ENCODE measurements at places on chromosomes 1 and 21. TPM values are rescaled to one million over a fixed set of nuclear protein-coding genes. Genes with fewer than 3 reads are reported as not detected.

Gene PIK3CD
- 220 TPM for total RNA-seq

Gene ACKR1
- not detected for total RNA-seq

DNA sequence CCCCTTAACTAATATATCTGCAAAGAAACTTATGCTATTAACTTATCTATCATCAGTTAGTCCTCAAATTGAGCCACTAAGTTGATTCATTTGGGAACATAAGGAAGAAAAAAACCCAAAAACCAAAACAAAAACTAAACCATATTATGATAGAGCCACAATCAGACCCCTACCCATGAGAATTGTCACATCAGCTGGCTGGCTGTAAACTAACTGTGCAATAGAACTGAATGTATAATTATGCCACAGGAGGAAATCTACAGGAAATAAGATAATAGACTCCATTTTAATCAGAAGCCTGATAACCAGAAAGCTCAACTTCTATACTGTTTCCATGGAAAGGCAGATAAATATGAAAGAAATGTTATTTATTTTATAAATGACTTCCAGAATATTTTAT lies 110.0 kb downstream of the RGL1 start:
- no peak for DNase-seq

DNA sequence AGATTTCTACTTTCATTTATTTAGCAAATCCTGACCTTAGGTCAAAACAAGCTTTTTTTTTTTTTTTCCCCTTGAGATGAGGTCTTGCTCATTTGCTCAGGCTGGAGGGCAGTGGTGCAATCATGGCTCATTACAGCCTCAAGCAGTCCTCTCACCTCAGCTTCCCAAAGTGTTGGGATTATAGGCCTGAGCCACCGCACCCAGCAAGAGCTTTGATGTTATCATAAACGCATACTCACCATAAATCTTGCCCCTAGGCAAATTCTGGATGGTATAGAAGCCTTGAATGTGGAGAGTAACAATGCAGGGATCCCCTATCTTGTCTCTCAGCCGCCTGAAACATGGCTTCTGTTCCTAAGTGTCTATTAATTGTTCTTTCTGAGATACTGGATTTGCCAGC lies 24.8 kb upstream of the CLDN8 start:
- no peak for DNase-seq

GRCh38 chr1:24427545-24427862 lies 11.9 kb downstream of the NIPAL3 start:
- no peak for DNase-seq

Gene HSD3B2
- total RNA-seq, result not detected

DNA sequence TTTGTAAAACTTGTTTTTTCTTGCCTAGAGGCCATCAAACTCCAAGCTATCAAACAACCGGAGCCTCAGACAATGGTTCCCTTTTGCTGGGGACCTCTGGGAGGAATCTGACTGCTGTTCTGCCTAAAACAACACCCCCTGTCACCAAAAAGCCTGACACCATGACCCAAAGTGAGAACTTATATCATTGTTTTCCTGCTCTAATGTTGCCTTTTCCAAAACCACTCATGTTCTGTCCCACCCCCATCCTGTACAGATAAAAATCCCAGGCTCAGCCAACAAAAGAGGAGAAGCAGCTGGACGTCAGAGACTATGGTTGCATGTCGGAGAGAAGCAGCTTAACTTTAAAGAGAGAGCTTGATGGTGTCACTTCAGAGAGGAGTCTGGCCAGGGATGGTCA lies 327.2 kb upstream of the CXADR start:
- no peak for DNase-seq

DNA sequence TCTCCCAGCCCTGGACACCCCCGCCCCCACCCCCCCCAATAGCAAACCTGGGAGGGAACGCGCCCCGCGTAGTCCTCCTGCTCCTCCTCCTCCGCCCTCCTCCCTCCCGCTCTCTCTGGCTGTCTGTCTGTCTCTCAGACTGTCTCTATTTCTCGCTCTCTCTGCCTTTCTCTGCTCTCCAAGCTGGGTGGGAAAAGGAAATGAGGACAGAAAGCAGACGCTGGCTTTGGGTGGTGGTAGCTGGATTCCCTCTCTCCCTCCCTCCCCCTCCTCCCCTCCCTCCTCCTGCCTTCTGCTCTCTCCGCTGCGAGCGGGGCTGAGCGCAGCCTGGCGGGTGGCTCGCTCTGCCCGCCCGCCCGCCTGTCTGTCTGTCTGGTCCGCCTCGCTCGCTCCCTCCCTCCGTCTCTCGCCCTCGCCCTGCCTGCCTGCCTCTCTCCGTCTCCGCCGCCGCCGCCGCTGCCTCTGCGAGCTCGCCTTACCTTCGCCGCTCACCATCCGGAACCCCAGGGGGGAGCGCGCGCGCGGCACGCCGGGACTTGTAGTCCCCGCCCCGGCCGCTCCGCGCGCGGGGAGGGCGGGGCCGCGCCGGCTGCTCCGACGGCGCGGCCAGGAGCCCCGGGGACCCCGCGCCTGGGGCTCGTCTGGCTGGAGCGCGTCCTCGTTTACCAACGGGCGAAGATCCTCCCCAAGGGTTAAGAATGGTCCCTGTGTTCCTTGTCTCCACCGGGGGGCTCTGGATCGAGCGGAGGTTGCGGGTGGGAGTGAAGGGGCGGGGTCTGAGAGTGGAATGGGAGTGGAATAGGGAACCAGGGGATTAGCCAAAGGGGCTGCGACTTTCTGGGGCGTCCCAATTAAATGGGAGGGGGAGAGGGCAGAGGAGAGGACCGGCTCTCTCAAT lies at the start of gene AHDC1:
Gene AHDC1 (minus strand): TSS at position 464 of the 898 bp plus-strand sequence. CDS start 52,029 bp downstream, outside the sequence.
- DNase-seq, result peak; percentile 90

Gene ZBTB8B
- not detected for total RNA-seq

Gene MAP3K6
- 11.7 TPM for total RNA-seq

Gene EEIG2
- total RNA-seq, result 10.7 TPM

DNA sequence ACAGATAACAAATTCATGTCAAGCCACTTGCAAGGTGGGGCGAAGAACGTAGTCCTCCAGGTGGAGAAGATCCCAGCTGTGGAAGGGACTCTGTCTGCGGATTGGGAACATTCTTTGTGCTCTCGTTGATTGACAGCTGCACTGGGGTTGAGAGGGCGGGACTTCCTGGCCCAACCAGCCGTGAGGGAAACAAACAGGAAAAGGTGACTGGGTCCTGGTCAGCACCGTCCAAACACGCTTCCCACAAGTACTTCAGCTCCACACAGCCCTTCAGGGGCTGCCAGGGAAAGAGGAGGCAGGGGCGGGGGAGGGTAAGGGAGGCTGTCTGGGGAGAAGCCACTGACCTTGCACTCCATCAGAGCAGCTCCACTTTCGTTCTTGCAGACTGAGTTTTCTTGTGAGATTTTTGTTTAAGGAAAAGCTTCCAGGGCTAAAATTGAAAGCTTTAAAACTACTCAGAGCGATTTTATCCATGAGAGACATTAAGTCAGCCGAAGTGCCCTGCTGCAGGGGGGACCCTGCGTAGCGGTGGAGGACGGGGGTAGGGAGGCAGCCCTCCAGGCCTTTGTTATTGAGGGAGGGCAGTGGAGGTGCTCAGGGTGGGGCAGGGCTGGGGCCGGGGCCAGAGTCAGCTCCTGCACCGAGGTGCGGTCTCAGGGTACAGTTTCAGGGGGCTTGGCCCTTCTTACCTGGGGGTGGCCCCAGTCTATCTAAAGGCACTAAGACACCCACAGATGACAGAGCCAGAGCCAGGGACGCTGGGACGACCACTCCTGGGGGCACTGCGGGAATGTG lies 21.6 kb upstream of the STUM start:
- DNase-seq, result no peak

DNA sequence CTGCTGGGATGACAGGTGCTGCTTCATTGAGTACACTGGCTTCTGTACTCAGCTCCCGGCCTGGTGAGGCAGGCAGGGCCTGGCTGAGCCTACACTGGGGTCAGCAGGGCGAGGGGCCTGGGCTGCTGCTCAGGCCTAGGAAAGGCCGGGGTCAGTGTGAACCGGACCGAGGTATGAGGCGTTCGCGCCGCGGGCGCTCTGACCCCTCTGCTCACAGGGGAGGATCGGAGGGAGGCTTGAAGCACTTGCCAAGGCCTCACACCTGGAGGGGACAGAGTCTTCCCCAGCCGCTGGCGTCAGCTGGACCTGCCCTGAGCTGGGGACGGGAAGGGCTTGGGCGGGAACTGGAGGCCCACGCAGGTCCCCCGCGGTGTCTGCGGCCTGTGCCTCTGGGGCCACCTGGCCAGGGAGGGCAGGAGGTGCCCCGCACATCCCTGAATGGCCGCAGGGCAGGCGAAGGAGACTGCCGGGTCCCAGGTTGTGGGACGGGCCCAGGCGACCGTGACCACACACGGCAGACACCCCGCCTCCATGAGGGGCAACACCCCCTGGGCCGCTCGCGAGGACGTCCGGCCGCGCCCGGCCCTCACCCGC lies 466 bp downstream of the PEX10 start:
- DNase-seq, result no peak

DNA sequence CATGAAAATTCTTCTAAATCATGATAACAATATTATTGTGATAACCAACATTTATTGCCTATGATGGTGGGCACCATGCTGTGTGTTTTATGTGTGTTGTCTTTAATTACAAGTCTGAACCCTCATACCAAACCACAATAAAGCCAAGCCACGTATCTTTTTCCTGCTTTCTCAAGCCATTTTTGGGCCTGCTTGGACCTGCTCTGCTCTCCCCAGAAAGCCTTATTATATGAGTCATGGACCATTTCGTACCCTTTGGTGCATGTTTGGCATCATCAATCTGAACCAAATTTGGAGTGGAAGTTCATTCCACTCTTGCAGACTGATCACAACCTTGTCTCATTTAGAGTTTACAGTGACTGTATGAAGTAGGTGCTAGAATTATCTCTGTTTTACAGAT lies 87.3 kb upstream of the CD53 start:
- DNase-seq, result no peak

Gene S100A6
- total RNA-seq, result 342 TPM

DNA sequence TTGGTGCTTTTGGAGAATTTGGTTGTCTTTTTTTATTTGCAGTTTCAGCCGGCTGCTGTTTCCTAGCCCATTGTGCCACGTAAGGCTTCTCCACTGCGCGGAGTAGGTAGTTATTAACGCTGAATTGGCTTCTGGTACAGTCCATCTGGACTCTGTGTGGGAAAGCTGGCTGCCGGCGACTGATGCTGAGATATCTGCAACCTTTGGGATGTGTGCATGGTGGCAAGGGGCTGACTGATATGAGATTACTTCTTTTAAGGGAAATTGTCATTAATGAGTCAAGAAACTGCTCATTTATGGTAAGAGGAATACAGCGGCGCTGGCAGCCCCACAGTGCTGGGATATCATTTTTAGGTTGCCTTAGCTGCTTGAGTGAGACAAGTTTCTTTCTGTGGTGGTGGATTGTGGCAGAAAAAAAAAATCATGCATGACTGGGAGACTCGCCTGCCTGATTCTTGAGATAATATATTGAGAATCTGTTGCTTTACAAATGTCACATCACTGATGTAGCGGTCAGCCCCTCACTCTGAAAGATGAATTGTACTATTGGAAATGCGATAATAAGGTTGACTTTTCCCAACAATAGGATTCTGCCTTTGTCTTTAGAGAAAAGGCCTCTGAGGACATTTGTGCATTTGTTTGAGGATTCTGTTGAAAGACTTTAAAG lies 2.5 kb upstream of the ELAVL4 start:
- DNase-seq, result no peak

GRCh38 chr1:55716610-55717009 lies 501.4 kb upstream of the USP24 start:
- DNase-seq, result no peak

Gene CHD5
- 0.17 TPM for total RNA-seq

- DNase-seq, result no peak
Observed at GRCh38 chr1:85473390-85473789, 8.4 kb upstream of the DDAH1 start.

Gene GJA9
- not detected for total RNA-seq

All from CD4-positive, alpha-beta memory T cell (primary cell).